ENCODE measurements at places on chromosomes 1 and 21.

DNA sequence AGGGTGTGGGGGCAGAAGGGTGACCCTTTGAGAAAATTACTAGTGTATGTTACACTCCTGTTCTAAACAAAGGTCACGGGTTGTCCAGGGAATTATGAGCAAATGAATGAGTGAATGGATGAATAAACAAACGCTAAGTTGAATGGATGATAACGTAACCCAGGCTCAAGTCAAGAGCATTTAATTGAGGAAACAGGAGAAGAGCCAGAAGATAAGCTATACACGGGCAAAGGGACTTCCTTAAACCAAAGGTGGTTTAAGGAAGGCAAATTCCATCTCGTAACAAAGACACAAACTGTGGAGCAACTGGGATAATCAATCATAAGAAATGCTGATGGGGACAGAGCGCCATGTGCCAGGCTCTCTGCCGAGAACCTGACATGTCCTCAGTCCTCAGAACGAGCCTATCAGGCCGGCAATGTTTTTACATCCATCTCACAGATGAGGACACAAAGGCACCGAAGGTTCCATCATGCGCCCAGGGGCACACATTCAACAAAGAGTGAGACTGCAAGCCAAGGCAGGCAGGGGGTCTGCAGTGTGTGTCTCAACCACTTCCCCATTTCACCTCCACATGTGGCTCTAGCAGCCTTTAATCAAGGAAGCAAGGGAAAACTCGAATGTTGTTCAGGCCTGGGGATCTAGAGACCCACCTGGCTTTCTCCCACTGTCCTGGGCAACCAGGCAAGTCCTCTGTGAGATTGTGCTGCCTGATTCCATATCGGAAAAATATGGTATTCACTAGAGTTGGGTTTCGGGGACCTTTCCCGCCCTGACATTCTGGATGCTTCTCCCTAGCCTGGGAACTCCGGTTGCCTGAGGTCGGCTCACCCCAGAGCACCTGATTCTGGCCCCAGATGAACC is 126.8 kb upstream of the EDN2 start:
- DNase-seq, result no peak

GRCh38 chr1:203467550-203467921 is 8.1 kb upstream of the PRELP start:
- no peak for DNase-seq

DNA sequence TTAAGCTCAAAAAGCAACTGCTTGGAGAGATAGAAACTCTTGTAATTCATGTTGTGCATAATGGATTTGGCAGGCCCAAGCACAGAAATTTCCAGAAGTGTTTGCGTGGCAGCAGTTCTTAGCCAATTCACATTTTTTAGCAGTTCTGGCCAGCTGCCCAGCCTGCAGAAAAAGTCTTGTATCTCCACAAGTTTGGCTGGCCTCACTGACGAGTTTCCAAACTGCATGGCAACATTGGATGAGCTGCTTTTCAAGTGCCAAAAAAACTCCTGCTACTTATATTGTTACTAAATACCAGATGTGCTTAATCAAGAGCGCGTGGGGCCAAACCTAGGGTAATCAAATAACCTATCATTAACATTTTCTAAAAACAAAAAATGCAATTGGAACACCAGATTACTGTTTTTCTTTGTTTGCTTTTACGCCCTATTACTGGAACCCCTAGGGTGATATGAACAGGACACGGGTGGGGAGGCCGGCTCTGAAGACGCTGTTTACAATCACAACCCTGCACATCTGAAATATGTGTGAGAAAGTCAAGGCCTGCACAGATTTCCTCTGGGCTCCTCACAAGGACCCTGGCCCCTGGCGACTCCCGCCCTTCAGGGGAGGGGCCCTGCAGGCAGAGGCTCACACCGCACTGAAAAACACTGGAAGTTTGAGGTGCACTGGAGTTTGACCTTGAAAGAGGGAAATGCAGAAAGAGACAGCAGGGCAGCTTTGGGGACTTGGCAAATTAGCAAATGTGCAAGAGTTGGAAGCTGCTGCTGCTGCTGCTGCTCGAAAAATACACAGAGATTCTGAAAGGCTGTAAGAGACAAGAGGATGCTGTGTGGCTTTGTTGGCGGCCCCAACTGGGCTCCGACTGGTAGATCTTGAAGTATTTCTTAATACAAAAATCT is 55.2 kb upstream of the TARBP1 start:
- DNase-seq, result no peak

GRCh38 chr1:205766038-205766437 is 9.2 kb downstream of the RAB29 start:
- no peak for DNase-seq

DNA sequence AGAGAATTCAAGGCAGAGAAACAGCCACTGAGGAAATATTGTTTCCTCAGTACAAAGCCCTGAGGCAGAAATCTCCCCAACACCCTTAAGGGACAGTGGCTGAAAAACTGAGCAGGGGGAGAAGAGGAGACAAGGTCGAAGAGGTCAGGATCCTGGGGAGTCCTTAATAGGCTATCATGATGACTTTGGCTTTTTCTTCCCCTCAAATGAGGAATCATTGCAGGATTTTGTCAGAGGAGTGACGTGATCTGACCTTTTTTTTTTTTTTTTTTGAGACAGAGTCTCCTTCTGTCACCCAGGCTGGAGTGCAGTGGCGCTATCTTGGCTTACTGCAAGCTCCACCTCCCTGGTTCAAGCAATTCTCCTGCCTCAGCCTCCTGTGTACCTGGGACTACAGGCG is 10.2 kb downstream of the MAP7D1 start:
- DNase-seq, result no peak

- no peak for DNase-seq
These were observed 84.9 kb upstream of the CXADR start for GRCh38 chr21:17427831-17428483.

DNA sequence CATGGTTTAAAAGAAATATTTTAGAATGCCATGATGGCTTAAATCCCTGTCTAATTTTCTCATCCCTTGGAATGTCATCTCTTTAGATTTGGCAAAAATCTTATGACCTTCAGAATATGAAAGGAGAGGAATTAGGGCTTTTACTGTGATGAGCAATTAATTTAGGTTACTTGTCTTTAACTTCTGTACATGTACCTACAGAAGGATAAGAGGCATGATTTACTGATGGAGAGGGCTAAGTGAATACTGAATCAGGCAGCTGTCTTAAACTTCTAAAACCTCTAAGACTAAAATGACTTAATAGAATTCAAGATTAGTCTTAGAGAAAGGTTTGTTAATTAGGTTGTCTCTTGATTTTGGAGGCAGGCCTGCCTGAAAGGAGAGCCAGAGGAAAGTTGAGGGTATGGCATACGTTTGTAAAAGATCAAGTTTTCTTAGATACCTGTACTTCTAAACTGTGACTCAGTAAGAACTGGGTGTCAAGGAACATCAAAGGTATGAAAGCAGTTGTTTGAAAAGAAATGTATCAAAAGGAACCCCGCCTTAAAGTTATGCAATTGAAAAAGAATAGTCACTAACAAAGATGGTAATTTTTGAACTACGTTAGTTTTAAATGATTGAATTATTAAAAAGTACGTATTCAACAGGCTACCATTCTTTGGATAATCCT is 12.5 kb downstream of the MACO1 start:
- DNase-seq, result no peak

Measured in activated CD4-positive, alpha-beta T cell treated with anti-CD3 and anti-CD28 coated beads, Interleukin-2, Interleukin-6, amounts not matched to agents 100 ng/mL and 50 ng/mL, durations not matched to agents 16 hours and 8 hours (primary cell).